ENCODE measurements at places on chromosomes 6 and 20.

DNA sequence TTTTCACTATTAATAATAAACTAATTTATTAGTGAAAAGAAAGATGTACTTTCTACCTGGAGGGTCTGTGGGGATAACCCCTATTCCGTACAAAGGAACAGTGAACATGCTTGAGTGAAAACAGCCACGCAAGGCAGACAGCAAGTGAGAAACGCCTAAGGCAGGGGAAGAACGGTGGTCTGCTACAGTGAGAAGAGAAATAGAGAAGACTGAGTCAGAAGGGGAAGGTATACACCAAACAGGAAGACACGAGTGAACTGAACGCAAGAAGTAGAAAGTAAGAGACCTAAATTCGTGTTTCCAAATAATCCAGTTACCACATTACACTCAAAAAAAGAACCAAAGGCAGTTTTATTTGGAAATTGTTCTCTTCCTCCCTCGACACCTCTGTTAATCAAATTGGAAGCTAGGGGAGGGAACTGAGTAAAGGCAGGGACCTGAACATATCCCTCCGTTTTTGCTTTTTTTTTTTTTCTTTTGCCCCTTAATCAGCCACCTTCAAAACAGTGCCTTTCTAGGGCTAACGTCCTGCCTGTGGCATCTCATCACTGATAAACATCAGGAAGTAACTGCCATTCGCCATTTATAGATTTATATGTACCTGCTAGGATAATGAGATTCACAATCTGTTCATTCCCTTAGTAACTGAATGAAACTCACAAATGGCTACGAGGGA is 48.9 kb downstream of the ATXN1 start:
- no peak for DNase-seq

DNA sequence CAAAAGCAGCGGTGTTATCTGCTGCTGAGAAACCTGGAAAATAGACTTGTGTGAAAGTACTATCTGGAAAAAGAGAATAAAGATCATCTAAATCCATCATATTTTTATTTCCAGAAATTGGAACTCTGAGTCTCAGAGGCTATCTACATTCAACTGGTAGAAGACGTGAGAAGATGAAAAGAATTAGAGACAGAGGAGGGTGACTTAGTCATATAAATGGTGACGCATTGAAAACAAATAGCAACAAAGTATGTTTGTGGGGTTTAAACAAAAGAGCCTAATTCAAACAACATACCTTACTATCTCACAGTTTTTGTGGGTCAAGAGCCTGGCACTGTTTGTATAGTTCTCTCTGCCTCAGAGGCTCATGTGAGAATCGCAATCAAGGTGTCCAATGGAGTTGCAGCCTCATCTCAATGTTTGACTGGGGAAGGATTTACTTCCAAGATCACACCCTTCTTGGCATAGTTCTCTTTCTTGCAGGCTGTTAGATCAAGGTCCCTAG is 757.1 kb upstream of the SLC35B3 start:
- no peak for DNase-seq

GRCh38 chr6:13916230-13916944 is 8.4 kb upstream of the RNF182 start:
- DNase-seq = peak; percentile 15

GRCh38 chr6:71333697-71334096 is 45.1 kb downstream of the OGFRL1 start:
- peak; percentile 86 for DNase-seq

GRCh38 chr6:17912521-17912920 is 74.9 kb downstream of the KIF13A start:
- no peak for DNase-seq
